ENCODE measurements at places on chromosomes 16 and 17.

DNA sequence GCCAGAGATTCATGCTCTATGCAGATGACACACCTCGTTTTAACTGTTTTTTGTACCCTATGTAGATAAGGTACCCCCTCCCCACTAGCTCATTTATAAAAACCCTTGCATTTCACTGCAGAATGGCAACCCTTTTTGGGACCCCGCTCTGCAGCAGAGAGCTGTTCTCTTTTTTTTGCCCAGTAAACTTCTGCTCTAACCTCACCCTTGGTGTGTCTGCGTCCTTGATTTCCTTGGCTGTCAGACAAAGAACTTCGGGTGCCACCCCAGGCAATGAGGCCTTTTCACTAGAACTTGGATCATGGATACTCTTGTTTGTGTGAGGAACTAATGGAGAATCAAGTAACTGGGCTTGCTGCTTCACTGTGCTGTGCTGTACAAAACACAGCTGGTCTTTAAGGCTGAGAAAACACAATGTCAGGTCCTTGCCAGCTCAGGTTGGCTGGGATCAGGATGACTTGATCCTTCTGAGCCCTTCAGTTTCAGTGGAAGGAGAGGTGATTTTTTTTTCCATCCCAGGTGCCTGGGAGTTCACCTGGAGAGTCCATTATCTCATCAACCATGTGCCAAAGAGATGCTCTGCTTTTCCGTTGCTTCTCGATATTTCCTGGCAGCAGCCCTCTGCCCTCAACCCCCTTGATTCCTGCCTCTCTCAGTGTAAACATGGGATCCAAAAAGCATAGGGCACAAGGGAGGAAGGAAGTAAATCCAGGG is 133.2 kb upstream of the FAM20A start:
- DNase-seq = no peak

GRCh38 chr16:80569440-80570105 is 28.8 kb downstream of the DYNLRB2 start:
- peak; percentile 82 for DNase-seq

DNA sequence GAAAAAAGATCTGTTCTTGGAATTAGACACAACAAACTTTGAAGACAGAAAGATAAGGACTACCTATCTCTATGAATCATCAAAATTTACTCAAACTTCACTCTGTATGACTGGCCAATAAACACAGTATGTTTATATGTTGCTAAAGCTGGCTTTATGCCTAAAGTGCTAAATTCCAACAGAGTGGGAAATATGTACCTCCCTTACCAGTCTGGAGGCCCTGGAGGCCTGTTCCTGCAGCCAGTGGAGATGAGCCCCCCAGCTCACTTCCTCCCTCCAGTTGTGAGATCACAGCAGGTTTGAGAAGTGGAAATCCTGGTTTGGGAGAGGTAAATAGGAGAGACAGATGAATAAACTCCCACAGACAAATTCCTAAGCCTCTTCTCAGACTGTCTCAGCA is 9.0 kb downstream of the ZNF23 start:
- DNase-seq = no peak

DNA sequence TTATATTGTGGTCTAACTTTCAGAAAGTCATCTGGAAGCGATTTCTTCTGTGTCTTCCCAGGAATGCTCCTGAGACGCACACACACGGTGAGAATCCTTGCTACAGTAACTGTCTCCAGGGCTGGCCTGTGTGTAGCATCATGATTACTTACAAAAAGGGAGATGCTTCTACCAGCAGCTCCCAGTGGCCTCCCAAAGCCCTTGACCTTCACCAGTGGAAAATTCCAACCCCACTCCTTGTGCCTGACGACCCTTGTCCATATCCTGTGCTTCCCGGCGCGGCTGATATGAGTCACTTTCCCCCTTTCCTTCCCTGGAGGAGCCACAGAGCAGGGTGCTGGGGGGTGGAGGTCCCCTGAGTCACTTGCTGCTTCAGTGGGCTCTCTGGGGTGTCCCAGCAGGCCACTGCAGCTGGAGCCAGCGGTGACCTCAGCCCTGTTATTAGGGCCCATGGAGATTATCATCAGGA is 22.1 kb upstream of the NAT9 start:
- DNase-seq = no peak

DNA sequence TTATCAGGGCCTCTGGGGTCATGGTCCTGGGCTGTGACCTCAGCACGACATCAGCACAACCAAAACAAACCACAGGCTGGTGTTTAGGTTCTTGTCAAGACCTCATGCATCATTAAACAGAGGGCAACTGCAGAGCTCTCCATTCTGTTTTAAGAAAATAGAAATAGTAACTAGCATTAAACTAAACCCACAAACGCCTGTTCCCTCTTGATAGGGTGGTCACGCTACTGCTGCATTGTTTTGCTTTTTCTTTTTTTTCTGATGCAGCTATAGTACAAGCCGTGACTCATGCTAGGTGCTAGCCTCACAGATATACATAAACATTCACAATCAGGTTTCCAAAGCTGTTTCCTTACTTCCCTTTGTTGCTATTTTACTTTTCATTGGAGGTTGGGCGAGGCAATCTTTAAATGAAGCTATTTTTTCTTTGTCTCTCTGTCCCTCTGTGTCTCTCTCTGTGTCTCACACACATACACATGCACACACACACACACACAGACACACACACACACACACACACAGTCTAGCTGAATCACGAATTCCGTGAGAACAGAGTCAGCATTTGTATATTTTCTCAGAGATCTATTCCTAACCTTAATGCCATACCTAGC is 310.3 kb downstream of the CDH13 start:
- DNase-seq = no peak

DNA sequence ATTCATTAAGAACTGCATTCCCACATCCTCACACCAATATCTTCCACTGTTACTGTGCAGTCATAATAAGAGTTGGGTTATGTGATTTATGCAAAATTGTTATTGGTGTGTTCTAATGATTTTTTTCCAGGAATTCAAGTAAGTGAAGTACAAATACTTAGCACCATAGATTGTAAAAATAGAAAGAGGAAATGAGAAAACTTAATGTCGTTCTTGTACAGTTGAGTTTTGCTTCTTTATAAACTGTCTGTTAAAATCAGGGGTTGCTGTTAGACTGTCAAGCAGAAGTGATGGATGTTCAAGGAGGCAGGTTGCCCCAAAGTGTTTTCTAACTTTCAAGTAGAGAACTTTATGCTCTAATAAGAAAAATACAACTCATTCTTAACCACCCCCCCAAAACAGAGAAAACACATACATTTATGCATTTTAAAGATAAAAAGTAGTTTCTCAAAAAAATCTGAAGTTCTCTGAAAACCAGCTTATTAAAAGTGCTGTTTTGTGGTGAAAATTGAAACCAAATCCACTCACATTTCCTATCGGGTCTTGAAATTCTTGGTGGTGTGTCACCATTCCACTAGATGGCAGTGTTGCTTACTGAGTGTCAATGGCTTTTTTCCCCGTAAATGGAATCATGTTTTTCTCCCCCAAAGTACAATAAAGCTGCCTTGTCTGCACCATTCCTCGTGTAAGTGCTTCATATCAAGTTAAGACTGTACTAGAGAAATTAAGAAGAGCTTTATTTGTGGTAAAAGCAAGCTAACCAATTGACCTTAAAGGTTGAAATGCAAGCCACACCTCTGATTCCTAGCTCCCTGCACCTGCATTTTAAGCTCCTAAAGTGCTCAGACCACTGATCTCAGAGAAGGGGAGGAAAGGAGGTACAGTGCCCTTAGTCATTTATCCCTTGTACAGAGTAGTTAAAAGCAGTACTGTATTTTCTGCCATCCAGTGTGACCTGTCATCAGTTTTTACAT is 4.7 kb upstream of the IGSF6 start:
- DNase-seq = peak; percentile 26

DNA sequence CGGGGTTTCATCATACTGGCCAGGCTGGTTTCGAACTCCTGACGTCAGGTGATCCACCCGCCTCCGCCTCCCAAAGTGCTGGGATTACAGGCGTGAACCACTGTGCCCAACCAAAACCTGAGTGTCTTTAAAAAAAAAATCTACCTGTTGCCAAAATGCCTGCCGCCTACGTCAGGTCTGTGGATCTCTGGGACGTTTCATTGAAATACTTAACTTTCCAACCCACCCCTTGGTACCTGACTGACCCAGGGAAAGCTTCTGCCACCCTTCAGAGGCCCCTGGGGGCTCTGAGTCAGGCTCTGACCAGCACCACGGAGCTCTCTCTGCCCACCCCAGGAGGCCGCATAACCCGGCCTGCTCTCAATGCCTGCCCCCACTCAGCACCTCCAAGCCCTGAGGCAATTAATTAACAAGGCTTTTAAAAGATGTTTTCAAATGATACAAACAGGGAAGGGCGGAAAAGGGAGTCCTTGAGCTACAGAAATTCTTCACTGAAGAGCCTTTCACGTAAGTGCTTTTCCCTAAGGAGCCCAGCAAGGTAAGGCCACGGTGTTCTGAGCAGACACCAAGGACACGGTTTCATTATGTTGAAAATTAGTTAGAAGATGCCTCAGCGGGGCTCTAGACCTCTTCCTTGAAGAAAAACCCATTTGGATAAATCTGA is 29.3 kb upstream of the GSG1L start:
- no peak for DNase-seq

DNA sequence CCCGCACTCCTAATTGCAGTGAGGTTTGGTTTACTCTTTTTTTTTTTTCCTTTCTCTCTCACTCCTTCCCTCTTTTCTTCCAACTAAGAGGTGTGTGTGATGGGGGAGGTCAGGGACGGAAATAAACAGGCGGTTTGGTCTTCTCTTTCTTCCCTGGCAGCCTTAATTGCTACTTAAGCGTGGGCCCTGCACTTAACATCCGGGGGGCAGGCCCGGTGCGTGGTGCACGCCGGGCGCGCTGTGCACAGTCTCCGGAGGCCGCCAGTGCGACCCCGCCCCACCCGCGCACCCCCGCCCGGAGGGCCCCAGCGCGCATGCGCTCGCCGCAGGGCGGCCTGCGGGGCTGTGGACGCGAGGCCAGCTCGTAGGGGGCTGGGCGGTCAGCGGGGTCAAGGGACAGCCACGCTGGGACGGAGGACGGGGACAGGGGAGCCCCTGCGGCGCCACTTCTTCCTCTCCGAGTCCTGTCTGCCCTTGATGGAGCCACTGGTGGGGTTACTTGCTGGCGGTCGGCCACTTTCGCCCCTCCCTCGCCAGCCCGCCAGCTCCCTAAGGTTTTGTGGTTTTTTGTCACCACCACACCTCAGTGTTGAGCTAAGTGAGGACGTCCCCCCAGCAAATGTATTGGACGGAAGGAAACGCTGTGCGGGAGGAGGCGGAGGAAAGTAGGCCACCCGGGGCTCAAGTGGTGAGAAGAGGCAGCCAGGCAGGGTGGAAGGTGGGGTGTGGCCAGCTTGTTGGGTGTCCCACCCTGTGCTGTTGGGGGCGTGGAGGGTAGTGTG is 120.9 kb downstream of the MRM1 start:
- peak; percentile 83 for DNase-seq

- peak; percentile 82 for DNase-seq
Observed at GRCh38 chr17:8109661-8110455, 8.5 kb downstream of the ALOXE3 start.

- DNase-seq = no peak
Observed at GRCh38 chr16:51761001-51761400, 609.9 kb upstream of the SALL1 start.

GRCh38 chr17:61495161-61495857 is 43.1 kb downstream of the TBX4 start:
- DNase-seq = no peak

- DNase-seq = no peak
Observed at GRCh38 chr17:63579633-63580032, 21.1 kb upstream of the TACO1 start.

DNA sequence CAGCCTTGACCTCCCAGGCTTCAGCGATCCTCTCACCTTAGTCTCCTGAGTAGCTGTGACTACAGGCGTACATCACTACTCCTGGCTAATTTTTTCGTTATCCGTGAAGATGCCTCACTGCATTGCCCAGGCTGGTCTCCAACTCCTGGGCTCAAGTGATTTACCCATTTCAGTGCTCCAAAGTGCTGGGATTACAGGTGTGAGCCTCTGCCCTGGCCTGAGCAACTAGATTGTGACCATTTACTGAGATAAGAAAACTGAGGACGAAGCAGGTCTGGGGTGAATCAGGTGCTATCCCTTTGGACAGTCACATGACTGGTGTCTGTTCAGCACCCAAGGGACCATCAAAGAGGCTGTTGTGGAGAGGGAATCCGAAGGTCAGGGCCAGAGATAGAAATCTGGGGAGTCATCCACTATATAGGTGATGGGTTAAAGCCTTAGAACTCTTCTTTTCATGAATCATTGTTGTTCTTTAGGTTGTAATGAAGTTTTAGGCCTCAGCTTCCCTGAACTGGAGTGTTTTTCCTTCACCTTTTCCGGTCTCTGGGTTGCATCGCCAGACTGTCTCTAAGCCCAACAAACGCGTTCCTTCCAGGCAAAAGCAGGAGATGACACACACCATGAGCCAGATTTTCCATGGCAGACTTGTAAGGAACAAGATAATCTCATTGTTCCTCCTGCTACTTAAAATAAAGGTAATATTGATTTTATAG is 62.5 kb downstream of the FTO start:
- no peak for DNase-seq

GRCh38 chr16:76276745-76277438 is at the start of gene CNTNAP4:
CNTNAP4 (plus strand) TSS chr16:76277401; CDS start chr16:76277663, 262 bp downstream.
- no peak for DNase-seq

DNA sequence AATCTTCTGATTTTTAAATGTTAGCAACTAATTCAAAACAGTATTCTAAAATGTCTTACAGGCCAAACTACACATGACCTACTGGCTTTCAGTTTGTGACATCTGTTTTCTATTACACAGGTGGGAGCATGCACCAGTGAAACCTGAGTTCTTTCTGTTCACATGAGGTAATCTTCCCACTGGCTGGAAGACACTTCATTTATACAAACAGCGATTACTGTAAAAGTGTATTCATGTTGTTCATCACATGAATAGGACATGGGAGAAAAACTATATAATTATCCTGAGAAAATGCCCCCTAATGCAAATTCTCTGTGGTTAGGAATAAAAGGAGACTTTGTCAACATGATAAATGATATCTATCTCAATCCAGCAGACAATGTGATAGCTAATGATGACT is 11.1 kb upstream of the PIK3R5 start:
- DNase-seq = no peak

GRCh38 chr16:85901773-85902365 is 2.9 kb downstream of the IRF8 start:
- DNase-seq = no peak

DNA sequence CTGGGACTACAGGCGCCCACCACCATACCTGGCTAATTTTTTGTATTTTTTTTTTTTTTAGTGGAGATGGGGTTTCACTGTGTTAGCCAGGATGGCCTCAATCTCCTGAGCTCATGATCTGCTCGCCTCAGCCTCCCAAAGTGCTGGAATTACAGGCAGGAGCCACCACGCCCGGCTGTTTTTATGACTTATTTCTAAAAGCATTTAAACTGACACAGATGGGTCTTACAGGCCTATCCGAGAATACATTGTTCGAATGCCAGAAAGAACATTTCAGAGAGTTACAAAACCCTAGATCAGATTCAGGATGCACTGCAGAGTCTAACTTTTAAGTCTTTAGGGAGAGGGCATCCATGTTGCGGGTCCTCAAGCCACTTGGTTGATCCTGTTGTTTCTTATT is 234.7 kb upstream of the MAF start:
- no peak for DNase-seq

Data from activated naive CD4-positive, alpha-beta T cell treated with Interleukin-2 at 50 U/mL for 16 hours (primary cell).